GM23338 (cell line): ENCODE measurements at places on chromosomes 16 and 17. TPM values are rescaled to one million over a fixed set of nuclear protein-coding genes. Genes with fewer than 3 reads are reported as not detected.

GRCh38 chr17:77352441-77352840 is 211.7 kb downstream of the SEC14L1 start:
- no peak overlapping the region for H3K27ac ChIP-seq
- no peak overlapping the region for H3K4me3 ChIP-seq
- no peaks in the 10 kb centered on the region for H3K36me3 ChIP-seq
- peaks cover 10% of the 10 kb centered on the region; the same call in 1 of the 2 replicates for H3K4me1 ChIP-seq
- no peak for DNase-seq

Gene PYY
- 0.56 TPM in 1 of 2 replicates, not detected in the other for total RNA-seq

Gene TPSD1
- total RNA-seq, result 0.17 TPM in 1 of 2 replicates, not detected in the other

DNA sequence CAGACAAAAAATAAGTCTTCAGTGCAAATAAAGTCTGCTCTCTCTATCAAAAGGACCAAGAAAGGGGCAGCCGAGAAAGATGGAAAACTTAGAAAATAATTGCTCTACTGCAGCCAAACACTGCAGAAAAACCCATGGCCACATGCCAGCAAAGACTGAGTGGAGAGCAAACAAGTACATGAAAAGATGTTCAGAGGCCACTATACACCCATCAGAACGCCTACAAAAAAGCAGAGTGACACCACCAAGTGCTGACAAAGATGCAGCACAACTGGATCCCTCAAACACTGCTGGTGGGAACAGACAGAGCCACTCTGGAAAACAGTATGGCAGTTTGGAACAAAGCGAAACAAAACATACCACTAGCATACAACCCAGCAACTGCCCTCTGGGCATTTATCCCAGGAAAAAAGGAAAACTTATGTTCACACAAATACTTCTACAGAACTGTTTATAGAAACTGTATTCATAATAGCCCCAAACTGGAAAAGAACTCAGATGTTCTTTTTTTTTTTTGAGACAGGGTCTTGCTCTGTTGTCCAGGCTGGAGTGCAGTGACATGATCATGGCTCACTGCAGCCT is 36.7 kb downstream of the KIAA0753 start:
- DNase-seq, result no peak
- H3K4me3 ChIP-seq, result no peak overlapping the region
- no peak overlapping the region for H3K27ac ChIP-seq
- no peaks in the 10 kb centered on the region for H3K4me1 ChIP-seq
- peaks cover 25% of the 10 kb centered on the region for H3K36me3 ChIP-seq

Gene C17orf107
- 3.6 and 5.9 TPM in 2 replicates for total RNA-seq

GRCh38 chr17:37106049-37106448 is 157.3 kb downstream of the AATF start:
- H3K27me3 ChIP-seq, result no peaks in the 10 kb centered on the region
- H3K4me3 ChIP-seq, result 0 out of 2 replicates have a peak overlapping the region, but pooled peaks have one; percentile 12
- peak; percentile 68 for DNase-seq
- peaks cover 4% of the 10 kb centered on the region; the same call in 1 of the 2 replicates for H3K36me3 ChIP-seq
- peaks cover 48% of the 10 kb centered on the region for H3K4me1 ChIP-seq
- H3K27ac ChIP-seq, result peak overlapping the region; percentile 45

Gene TMEM100
- 0.10 TPM in 1 of 2 replicates, not detected in the other for total RNA-seq

- H3K4me3 ChIP-seq, result no peak overlapping the region
- H3K27ac ChIP-seq, result no peak overlapping the region
- H3K4me1 ChIP-seq, result no peaks in the 10 kb centered on the region
- H3K27me3 ChIP-seq, result no peaks in the 10 kb centered on the region
- DNase-seq, result no peak
These were observed 144.9 kb downstream of the WWOX start for GRCh38 chr16:78244131-78244895.

DNA sequence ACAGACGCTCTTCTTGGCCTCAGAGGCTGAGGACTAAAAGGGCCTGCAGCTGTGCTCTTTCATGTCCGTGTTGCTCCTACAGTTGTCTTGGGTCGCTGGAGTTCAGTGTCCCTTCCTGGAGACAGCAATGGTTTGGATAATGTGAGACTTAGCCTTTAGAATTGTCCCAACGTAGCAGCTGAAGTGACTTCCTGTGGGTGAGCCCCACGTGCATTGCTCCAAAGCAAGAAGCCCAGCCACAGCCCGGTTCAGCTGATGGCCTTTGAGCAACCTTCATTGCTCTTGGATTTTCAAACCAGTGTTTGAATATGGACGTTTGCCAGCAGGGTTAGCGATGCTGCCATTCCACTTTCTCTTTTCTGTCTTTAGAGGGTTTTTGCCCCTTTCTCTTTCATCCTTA is 19.7 kb downstream of the TMEM11 start:
- no peaks in the 10 kb centered on the region for H3K27me3 ChIP-seq
- H3K4me1 ChIP-seq, result peaks cover 18% of the 10 kb centered on the region
- DNase-seq, result no peak
- peaks cover 12% of the 10 kb centered on the region for H3K36me3 ChIP-seq

- H3K4me3 ChIP-seq, result no peak overlapping the region
- no peak for DNase-seq
- H3K27ac ChIP-seq, result no peak overlapping the region
- no peaks in the 10 kb centered on the region for H3K36me3 ChIP-seq
These were observed 190.6 kb upstream of the TBX2 start for GRCh38 chr17:61209106-61209439.

- peaks cover 41% of the 10 kb centered on the region for H3K36me3 ChIP-seq
- no peak overlapping the region for H3K4me3 ChIP-seq
- no peak for DNase-seq
- no peak overlapping the region for H3K27ac ChIP-seq
These were observed 50.7 kb downstream of the AATF start for GRCh38 chr17:36999471-36999870.

GRCh38 chr17:19747829-19748806 is at the start of gene ALDH3A1:
ALDH3A1 (minus strand) TSS chr17:19748298; CDS start chr17:19745129, 3,169 bp downstream.
- H3K4me3 ChIP-seq, result no peak within 1 kb of the TSS
- no peak for DNase-seq
- no peaks in the 10 kb centered on the region for H3K36me3 ChIP-seq
- H3K4me1 ChIP-seq, result peaks cover 10% of the 10 kb centered on the region; the same call in 1 of the 2 replicates
- no peak within 1 kb of the TSS for H3K27ac ChIP-seq

DNA sequence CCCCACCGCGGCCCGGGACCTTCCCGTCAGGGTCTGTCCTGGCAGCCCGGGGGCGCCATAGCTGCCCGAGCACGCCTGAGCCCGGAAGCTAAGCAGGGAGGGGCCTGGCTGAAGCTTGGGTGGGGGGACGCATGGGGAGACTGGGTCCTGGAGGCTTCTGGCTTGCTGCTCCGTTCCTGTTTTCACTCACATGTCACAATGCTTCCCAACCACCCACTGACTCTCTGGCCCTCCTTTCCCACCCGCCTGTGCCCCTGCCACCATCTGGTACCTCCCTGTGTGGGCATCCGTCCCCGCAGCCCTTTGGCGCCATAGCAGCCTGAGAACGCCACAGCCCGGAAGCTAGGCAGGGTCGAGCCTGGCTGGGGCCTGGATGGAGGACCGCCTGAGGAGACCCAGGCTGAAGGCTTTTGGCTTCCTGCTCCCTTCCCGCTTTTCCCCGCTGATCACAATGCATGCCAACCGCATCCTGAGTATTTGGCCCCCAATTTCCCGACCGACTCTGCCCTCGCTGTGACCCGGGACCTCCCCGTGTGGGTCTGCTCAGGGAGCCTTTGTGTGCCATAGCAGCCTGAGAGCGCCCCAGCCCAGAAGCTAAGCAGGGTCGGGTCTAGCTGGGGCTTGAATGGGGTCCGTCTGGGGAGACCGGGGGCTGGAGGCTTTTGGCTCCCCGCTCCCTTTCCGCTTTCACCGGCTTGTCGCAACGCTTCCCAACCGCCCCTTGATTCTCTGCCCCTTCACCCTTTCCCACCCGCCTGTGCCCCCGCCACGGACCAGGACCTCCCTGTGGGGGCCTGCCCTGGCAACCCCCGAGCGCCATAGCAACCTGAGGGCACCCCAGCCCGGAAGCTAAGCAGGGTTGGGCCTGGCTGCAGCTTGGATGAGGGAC is 2290.1 kb downstream of the TP53TG3F start:
- H3K36me3 ChIP-seq, result no peaks in the 10 kb centered on the region
- H3K4me1 ChIP-seq, result no peaks in the 10 kb centered on the region
- no peak overlapping the region for H3K4me3 ChIP-seq
- H3K27me3 ChIP-seq, result no peaks in the 10 kb centered on the region

Gene TMEM88
- 0.97 TPM in 1 of 2 replicates, not detected in the other for total RNA-seq

Gene BCL6B
- total RNA-seq, result 4.2 and 4.5 TPM in 2 replicates

Gene GAST
- total RNA-seq, result not detected in 2 replicates

DNA sequence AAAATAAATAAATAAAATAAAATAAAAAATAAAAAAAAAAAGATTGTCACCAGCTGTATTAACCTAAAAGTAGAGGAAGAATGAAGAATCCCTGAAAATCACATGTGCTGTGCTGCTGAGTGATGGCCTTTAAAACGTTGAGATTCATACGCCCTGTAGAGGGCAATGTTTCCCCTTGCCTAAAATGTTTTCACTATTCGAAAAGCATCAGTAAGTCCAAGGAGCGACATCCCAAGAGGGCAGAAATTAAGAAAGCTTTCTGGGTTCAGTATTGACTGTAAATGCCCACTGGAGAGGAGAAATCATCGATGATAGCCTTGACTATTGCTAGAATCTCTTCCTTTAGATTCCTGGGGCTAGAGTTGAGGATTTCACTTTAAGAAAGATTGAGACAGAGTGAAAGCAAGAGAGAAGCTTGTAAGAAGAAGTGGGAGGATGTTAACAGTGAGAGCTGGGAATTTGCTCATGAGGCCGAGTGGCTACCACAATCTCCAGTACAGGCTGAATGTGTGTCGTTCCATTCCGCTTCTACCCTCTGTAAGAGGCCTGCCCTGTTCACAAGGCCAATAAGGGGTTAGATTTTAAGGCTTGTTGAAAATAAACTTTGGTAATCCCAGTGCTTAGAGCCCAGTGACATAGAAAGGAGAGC is 170.8 kb upstream of the FAM20A start:
- peak; percentile 77 for DNase-seq
- no peaks in the 10 kb centered on the region for H3K27me3 ChIP-seq
- H3K4me3 ChIP-seq, result no peak overlapping the region
- H3K36me3 ChIP-seq, result no peaks in the 10 kb centered on the region
- no peaks in the 10 kb centered on the region for H3K4me1 ChIP-seq

Gene MT1H
- 52.3 and 54.5 TPM in 2 replicates for total RNA-seq
